ENCODE measurements at places on chromosomes 16 and 17.

- DNase-seq, result no peak
Measured at GRCh38 chr16:58843675-58844074, 109.6 kb upstream of the GOT2 start.

DNA sequence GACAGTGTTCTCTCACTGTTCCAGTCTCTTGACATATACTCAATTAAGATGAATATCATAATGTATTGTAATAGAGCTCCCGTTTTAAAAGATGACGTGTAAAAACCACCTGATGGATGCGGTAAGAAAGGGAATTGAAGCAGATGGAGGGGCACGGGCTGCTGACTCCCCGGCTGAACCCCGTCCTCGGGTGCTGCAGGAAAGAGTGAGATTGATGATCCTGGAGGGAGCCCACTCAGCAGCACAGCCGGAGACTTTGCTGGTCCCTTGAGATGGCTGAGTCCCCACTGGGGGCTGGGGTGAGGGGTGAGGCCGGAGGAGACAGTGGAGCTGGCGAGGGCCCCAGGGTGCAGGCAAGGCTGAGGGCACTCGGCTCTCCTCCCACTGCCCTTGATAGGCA is 217.4 kb downstream of the RPTOR start:
- no peak for DNase-seq

DNA sequence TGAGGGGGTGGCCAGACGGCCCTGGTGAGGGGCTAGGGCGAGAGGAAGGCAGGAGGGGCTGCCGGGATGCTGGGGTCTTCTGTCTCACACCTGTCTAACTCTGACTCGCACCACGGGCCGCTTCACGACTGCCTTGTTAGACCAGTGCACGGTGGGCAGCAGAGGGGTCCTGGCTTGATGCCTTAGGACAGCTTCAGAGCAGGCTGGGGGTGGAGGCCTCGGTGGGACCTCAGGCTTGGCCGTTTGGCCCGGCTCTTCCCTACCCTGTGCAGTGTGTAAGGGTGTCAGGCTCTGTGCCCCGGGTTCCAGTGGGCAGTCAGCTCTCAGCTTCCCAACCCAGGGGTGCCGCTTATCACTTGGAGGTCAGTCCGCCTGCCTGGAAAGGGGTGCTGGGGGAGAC is 100.7 kb downstream of the OR1D5 start:
- no peak for DNase-seq

GRCh38 chr16:29920288-29921033 is 5.6 kb downstream of the KCTD13 start:
- DNase-seq, result no peak

DNA sequence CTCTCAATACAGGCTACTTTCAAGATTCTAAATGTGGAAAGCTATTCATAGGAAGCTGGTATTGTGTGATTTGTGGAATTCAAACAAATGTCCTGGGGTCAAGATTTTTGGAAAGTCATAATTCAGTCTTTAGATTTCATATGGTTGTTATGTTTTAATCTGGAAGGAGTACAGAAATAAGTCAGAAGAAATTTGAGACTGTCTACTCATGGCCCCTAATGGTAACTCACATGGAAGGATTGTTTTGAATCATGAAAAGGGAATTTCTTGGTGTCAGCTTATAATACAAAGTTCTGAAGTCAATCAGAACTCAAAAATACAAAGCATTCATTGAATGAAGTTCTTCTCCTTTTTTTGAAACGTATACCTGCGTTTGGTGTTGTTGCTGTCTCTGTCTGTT is 3.1 kb downstream of the KCNJ2 start:
- no peak for DNase-seq

- no peak for DNase-seq
Measured at GRCh38 chr17:83071966-83072562, 7.3 kb upstream of the METRNL start.

GRCh38 chr17:44204441-44204882 is 4.8 kb upstream of the ATXN7L3 start:
- DNase-seq, result no peak

All from body of pancreas (tissue), 4 donors.